Glomerular endothelial cell (primary cell): ENCODE measurements at places on chromosomes 2 and 18. TPM values are rescaled to one million over a fixed set of nuclear protein-coding genes. Genes with fewer than 3 reads are reported as not detected.

DNA sequence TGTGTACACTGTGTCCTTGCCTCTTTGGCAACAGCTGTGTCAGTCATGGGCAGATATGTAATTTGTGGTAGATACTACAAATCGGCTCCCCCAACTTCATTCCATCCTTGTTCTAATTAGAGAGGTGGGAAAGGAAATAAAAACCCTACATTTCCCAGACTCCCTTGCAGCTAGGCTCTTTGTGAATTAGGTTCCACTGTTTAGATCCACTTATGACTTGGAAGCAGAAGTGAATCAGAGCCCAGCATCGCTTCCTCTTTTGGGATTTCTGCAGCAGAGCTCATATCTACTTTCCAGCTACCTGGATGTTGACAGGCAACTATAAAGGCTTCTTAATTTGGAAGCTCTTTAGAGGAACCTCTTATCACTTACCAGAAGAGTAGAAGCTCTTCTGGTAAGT lies 34.1 kb upstream of the NARS1 start:
- DNase-seq, result no peak

DNA sequence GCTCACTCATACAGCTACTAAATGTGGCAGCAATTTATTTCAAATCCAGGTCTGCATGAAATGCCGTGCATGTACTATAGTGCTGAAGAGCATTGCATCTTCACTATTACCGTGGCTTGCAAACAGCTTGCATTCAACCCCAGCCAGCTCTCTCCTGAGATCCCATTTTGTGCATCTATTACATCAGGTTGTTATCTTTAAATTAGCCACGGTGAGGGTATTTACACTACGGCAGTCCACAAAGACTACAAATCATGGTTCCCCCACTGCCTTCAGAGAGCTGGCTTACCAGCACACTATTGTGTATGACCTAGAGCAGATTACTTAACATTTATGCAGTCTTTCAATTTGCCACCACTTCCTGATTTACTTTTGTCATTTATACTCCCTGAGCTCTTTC lies 621.3 kb upstream of the LRATD1 start:
- no peak for DNase-seq

GRCh38 chr2:54516842-54517241 lies 60.7 kb downstream of the SPTBN1 start:
- no peak for DNase-seq

GRCh38 chr2:144503242-144503641 lies 16.7 kb downstream of the ZEB2 start:
- no peak for DNase-seq

DNA sequence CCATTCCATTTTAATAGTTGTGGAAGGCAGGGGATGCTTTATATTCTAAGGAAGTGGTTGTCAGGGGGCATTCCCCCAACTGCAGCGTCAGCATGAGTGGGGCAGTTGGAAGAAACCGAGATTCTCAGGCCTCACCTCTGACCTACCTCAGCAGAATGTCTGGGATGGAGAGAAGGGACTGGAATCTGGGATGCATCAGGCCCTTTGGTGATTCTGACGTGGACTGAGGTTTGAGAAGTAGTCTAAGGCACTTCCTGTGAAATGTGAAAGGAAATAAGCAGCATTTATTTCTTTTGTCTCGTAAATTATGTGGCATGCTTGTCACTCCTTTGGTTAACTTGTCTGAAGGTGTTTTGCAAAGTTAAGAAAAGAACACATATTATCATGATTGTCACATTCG lies 540.7 kb upstream of the NETO1 start:
- no peak for DNase-seq

The GULP1 gene
- total RNA-seq, result 15.9 and 33.8 TPM in 2 replicates
